NCI-H2081 treated with DMSO at 0.1 percent for 48 hours (cell line): ENCODE measurements at places on chromosomes 3 and 15.

- no peak for DNase-seq
These were observed 108.9 kb upstream of the TRIM42 start for GRCh38 chr3:140568842-140569520.

- DNase-seq = no peak
These were observed 4.6 kb downstream of the PARL start for GRCh38 chr3:183880121-183880520.

- no peak for DNase-seq
These were observed 90.7 kb downstream of the IMPG2 start for GRCh38 chr3:101229681-101230080.

DNA sequence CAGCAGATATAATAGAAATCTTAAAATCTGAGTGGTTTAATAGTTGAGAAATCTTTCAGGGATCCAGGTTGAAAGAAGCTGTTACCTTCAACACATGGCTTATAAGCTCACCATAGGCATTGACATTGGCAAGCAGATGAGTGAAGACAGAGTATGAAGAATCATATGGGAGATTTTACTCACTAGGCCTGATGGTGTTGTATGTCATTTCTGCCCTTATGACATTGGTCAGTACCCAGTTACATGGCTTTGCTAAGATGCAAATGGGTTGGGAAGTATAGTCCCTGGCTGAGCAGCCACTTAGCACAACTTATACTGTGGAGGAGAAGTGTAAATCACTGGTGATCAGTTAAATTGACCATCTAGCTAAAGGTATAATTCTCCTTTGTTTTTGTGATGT lies 5.9 kb downstream of the TFG start:
- DNase-seq = no peak

GRCh38 chr3:135076341-135076740 lies 281.3 kb downstream of the EPHB1 start:
- no peak for DNase-seq

DNA sequence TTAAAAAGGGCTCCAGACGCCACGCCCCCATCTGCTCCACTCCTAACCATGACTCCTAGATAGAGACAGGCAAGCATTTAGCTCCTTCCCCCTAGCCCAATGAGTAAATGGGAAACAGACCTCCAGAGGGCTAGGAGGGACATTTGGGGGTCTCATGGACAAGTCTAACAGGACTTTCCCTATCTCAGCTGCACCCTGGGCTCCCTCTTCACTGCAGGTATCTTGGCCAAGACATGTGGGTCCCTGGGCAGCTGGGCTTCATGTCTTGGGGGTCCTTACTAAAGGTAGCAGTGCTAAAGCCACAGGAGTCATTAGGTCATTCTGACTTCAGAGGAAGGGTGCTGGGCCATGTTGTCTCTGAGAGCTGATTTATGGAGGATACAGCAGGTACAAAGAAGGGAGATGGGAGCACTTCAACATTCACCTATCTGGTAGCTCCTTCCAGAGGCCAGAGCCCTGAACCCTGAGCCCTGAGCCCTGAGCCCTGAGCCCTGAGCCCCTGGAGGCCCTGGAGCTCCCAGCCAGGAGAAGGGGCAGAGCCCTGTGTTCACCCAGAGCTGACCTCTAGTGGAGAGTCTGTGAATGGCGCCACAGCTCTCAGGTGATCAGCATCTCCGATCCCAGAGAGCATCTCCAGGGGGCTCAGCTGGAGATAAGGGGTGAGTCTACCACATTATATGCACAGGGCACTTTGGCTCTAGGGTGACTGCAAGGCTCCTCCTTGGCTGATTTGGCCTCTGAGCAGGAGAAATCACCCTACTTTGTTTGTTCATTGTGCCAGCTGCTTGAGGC lies 40.1 kb upstream of the EPHB1 start:
- no peak for DNase-seq

GRCh38 chr3:187169231-187169960 lies 27.9 kb upstream of the RTP1 start:
- no peak for DNase-seq

GRCh38 chr3:16060945-16061344 lies 113.5 kb upstream of the GALNT15 start:
- no peak for DNase-seq

- DNase-seq = no peak
These were observed 16.5 kb downstream of the PML start for GRCh38 chr15:74010929-74011540.

GRCh38 chr15:90782442-90782841 lies 65.3 kb downstream of the BLM start:
- DNase-seq = no peak

- DNase-seq = no peak
These were observed 47.8 kb downstream of the ZNF621 start for GRCh38 chr3:40572588-40572987.

GRCh38 chr15:63994073-63994600 lies 52.1 kb downstream of the DAPK2 start:
- DNase-seq = no peak

GRCh38 chr3:16888785-16889607 lies 4.2 kb downstream of the PLCL2 start:
- DNase-seq = no peak

DNA sequence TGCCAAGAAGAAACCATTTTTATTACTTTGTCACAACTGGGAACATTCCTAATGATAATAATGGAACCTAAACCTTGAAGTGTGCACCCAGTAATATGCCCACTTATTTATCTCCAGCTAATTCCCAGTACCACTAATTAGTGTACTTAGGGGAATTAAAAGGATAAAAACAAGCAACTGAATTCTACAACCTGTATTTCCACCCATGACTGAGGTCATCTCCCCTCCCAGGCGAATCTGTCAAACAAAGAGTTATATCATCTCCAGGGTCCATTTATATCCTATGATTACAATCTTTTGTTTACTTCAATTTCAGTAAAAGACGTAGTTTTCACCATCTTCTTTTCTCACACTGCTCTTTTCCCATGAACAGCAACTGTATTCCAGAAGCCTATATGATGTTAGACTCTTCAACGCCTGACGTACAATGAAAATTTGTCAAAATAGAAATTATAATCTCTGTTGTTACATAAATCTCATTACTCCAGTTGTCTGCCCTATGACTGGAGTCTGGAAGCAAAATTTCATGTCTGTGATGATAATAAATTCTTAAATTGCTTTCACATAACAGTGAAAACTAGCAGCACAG lies 177.6 kb downstream of the GOLIM4 start:
- no peak for DNase-seq

DNA sequence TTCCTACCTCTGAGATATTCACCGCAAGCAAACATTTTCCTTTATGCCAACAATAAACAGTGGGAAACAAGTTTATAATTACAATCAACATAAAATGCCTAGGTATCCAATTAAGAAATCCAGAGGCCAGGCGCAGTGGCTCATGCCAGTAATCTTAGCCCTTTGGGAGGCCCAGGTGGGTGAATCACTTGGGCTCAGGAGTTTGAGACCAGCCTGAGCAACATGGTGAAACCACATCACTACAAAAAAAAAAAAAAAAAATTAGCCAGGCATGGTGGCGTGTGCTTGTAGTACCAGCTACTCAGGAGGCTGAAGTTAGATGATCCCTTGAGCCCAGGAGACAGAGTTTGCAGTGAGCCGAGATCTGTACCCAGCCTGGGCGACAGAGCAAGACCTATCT lies 17.3 kb downstream of the TBC1D2B start:
- DNase-seq = no peak

- no peak for DNase-seq
These were observed 59.1 kb downstream of the FBLN2 start for GRCh38 chr3:13607821-13608597.

- no peak for DNase-seq
These were observed 30.8 kb upstream of the MASP1 start for GRCh38 chr3:187322291-187322690.

DNA sequence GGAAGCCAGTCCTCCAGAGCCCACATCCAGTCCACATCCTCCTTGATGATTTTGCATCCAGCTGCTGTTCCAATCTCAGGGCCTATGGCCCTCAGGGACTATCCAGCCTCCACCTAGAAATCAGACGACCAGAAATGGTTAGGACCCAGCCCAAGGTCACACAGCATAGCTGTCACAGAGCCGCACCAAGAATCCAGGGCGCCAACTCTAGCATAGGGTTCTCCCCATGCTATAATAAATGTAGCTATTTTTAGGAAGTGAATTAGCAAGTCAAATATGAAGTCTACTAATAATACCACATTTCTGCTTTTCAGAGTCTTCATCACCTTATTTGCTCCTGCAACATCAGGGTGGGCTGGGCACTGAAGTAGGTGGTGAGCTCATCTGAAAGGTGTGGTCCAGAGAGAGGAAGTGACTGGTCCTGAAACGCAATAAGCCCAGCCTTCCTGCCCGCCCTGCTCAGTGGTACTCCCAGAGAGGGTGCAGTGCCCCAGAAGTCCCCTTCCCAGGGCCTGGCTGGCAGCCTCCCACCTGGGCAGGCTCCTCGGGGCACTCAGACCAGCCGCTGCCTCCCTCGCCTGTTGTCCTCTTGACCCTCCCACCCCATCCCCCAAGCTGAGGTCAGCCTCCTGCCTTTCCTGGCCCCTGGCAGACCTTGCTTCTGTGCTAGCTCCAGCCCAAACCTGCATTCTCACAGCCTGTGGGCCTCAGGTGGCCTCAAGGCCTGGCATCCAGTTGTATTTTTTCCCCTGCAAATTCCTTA lies 17.6 kb upstream of the CYP11A1 start:
- no peak for DNase-seq

GRCh38 chr3:111610612-111611054 lies 15.5 kb upstream of the ZBED2 start:
- no peak for DNase-seq

GRCh38 chr3:13308380-13308801 lies 111.7 kb downstream of the NUP210 start:
- DNase-seq = no peak

DNA sequence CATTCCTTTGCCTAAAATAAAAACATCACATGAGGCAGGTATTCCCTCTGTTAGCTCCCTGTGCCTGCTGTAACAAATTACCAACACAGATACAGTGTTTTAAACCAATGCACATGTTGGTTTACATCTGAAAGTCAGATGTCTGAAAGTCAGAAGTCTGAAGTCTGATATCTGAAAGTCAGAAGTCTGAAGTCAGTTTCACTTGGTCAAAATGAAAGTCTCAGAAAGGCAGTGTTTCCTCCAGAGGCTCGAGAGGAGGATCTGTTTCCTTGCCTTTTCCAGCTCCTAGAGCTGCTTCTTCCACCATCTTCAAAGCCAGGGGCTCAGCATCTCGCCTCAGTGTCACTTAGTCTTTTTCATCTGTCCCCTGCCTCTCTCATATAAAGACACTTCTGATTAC lies 22.0 kb downstream of the SST start:
- DNase-seq = no peak

GRCh38 chr3:185465471-185465870 lies 33.4 kb downstream of the TMEM41A start:
- DNase-seq = no peak

GRCh38 chr3:150905339-150905738 lies at the start of gene MINDY4B:
Gene MINDY4B (minus strand): TSS chr3:150905439. CDS start chr3:150905439, 0 bp downstream.
- no peak for DNase-seq

DNA sequence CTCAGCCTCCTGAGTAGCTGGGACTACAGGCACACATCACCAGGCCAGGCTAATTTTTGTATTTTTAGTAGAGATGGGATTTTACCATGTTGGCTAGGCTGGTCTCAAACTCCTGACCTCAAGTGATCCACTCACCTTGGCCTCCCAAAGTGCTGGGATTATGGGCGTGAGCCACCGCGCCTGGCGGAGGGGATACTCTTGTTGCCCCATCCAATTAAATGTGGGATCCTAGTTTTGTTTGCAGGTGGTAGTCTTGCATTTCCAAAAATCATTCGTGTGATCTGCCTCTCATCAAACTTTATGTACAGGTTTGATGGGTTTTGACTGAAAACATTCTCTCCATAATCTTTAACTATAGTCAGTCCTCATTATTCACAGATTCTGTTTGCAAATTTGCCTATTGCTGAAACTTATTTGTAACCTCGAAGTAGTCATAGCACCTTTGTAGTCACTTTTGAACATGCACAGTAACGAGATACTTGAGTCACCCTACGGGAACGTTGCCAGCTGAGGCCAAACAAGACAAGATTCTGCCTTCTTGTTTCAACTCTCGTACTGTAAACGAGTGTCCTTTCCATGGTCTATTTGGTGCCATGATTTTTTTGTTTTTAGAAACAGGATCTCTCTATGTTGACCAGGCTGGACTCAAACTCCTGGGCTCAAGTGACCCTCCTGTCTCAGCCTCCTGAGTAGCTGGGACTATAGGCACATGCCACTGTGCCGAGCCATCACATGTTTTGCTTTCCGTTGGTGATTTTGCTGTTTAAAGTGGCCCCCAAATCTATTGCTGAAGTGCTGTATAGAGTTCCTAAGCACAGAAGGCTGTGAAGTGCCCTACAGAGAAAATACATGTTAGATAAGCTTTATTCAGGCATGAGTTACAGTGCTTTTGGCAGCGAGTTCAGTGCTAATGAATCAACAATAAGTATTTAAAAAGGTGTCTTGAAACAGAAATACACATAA lies 8.1 kb upstream of the MAPK6 start:
- DNase-seq = no peak

GRCh38 chr3:55951388-55951787 lies 464.3 kb upstream of the WNT5A start:
- DNase-seq = no peak

- DNase-seq = no peak
These were observed 39.2 kb downstream of the HMCES start for GRCh38 chr3:129317848-129318247.

GRCh38 chr3:60708191-60708975 lies 542.9 kb downstream of the FHIT start:
- peak; percentile 13 for DNase-seq

DNA sequence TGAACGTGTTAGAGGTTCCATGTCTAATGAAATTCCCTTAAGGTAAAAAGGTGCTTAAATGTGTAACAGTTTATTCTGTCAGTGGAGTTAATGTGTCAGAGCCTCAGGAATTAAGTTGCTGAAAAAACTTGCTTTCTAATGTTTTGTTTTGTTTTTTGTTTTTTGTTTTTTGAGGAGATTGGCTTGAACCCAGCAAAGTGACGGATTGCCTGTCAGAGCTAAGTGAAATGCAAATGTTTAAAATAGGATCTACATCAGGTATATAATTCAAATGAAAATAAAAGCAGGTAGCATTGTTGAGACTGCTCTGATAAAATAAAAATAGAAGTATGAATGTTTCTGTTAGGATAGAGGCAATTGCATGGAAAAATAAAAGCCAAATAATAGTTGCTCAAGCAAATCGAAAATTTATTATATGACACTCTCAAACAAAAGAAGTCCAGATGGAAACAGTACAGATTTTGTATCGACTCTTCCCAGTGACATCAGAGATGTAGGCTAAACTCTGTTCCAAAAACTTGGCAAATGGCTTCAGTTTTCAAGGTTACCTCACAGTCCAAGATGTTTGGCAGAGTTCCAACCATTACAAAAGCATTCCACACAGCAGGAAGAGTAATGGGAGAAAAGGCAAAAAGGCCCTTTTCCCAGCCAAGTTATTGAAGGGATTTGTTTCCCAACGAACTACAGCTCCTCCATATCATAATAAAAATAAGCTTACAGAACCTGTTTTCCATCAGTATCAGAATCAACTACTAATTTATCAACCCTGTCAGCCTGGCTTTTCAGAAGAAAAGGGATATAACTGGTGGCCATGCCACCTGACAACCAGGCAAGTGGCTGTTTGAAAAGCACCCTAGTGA lies 291.0 kb downstream of the TBL1XR1 start:
- peak; percentile 66 for DNase-seq

- peak; percentile 66 for DNase-seq
These were observed 85.4 kb downstream of the MAGI1 start for GRCh38 chr3:65953301-65953812.
